ENCODE measurements at places on chromosomes 11 and 22.

DNA sequence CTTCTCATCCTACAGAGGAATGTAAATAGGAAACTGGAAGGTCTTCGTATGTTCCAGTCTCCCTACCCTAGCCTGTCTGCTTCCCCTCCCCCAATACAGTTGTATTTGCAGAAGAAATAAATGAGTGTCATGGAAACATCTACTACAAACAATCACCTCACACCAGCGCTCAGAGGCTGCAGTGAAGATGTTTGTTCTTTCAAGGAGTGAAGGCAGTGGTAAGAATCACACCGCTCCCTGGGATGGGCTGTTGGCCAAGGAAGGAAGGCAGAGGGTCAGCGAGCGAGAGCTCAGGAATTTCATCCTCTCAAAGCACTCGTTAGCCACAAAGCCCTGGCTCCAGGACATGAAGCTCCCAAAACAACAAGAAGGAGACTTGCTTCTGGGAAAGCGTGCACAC, 1.1 kb upstream of the IGSF9B start:
- DNase-seq = no peak

DNA sequence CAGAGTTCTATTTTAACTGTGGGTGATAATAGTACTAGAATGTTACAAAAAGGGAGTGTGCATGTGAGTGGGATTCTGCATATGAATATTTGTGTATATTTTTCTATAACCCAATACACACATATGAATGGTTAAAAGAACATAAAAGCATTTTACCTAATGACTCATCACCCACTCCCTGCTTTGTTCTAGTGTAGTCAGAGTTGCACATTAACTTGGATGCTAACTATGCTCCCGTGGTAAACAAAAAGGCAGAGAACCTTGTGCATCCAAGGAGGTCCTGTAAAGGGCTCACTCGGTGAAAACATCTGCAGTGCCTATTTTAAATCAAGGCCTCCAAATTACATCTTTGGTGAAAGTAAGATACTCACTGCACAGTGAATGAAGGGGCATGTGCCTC, 1289.4 kb downstream of the LRRC4C start:
- DNase-seq = no peak

GRCh38 chr11:1782031-1782590, 18.4 kb upstream of the CTSD start:
- no peak for DNase-seq

GRCh38 chr11:117187007-117187406, 8.5 kb downstream of the SIDT2 start:
- DNase-seq = no peak

- DNase-seq = no peak
Measured at GRCh38 chr22:41094041-41094593, 1.7 kb downstream of the EP300 start.

- DNase-seq = no peak
Measured at GRCh38 chr11:35488117-35488516, 37.3 kb downstream of the PAMR1 start.

DNA sequence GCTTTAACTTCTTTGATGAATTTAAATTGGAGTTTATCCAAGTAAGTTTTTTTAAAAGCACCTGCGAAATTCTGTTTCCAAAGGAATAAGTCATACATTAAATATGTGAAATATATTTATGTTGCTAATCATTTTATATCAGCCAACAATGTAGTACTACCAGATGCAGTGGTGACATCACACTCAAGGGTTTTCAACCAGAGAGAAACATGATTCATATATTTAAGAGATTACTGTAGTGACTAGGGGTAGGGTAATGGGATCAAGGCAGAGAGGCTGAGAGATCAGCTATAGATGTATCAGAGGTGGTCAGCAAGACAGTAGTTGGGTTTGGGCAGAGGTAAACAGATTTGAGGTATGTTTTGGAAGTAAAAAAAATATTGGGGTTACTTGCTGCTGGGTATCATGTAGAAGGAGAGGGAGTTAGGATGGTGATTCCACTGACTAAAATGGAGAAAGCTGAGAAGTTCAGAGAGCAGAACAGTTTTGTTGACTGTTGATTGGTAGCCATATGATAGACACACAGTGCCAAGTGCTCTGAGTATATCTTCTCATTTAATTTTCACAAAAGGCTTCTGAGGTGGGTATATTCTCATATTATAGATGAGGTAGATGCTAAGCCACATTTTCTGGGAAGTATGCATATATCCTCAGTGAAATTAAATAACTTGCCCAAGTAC, 39.4 kb downstream of the CEP57 start:
- DNase-seq = no peak

DNA sequence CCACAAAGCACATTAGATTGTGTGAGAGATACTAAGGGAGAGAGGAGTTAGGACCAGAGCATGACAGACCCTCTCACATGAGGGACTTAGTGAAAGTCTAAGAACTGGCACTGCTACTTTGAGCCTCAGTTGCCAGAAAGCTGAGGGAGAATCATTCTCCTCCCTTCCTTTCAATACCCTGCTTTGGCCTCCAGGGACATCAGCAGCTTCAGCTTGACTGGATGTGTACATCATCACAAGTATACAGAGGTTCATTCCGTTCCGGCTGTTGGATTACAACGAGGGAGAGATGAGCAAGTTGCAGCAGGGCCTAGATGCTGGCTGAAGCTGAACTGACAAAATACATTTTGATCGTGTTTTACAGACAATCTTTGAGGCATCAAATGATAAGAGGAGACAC, 15.7 kb upstream of the ANO5 start:
- DNase-seq = no peak

- peak; percentile 52 for DNase-seq
Measured at GRCh38 chr11:67352546-67353316, 615 bp downstream of the POLD4 start.

- DNase-seq = no peak
Measured at GRCh38 chr11:47268448-47269001, 1.4 kb upstream of the MADD start.

DNA sequence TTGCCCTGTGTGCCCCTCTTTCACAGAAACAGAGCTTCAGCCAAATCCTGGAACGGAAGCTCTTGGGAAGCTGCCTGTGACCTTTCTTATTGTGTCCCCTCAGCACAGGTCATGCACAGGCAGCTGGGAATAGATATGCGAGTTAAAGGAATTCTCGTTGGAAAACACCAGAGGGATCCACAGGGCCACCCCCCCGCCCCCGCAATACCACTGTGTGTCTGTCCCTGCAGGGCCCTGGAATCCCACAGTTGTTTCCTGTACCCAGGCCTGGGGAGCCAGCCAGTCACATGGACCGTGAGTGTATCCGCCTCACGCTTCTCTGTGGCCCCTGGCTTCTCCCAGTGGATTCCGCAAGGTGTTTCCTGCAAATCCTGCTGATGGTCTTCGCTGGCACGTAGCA, 29.0 kb downstream of the TIMP3 start:
- no peak for DNase-seq

- DNase-seq = no peak
Measured at GRCh38 chr11:65953471-65953870, 8.1 kb upstream of the SART1 start.

- no peak for DNase-seq
Measured at GRCh38 chr11:123770712-123771111, 16.4 kb upstream of the OR6X1 start.

GRCh38 chr11:62880231-62880802, 379 bp upstream of the SLC3A2 start:
- DNase-seq = peak; percentile 19

- DNase-seq = peak; percentile 51
Measured at GRCh38 chr11:95512682-95513081, 276.9 kb downstream of the FAM76B start.

GRCh38 chr11:1392561-1392960, 2.8 kb downstream of the BRSK2 start:
- no peak for DNase-seq

- peak; percentile 68 for DNase-seq
Measured at GRCh38 chr11:117908959-117909610, 20.1 kb downstream of the TMPRSS13 start.

GRCh38 chr11:65947133-65947532, 1.9 kb downstream of the TSGA10IP start:
- DNase-seq = no peak

DNA sequence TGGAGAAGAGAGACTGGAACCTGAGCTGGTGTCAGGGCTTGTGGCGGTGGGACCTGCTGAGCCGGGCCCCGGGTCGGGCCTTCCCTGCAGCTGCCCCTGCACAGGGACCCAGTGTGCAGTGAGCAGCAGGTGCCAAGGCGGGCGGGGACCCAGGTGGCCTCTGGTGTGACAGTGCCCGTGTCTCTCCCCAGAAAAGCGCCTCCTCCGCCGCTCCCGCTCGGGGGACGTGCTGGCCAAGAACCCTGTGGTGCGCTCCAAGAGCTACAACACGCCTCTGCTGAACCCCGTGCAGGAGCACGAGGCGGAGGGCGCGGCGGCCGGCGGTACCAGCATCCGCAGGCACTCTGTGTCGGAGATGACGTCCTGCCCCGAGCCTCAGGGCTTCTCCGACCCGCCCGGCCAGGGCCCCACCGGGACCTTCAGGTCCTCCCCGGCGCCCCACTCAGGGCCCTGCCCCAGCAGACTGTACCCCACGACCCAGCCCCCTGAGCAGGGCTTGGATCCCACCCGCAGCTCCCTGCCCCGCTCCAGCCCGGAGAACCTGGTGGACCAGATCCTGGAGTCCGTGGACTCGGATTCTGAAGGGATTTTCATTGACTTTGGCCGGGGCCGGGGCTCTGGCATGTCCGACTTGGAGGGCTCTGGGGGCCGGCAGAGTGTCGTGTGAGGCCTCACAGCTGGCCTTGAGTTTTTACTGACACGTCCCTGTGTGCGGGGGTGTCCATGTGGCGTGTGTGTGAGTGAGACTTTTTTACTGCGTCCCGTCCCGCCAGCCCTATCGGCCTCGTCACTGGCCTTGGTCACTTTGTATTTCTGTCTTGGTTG, 15.6 kb upstream of the ARHGAP8 start:
- no peak for DNase-seq

DNA sequence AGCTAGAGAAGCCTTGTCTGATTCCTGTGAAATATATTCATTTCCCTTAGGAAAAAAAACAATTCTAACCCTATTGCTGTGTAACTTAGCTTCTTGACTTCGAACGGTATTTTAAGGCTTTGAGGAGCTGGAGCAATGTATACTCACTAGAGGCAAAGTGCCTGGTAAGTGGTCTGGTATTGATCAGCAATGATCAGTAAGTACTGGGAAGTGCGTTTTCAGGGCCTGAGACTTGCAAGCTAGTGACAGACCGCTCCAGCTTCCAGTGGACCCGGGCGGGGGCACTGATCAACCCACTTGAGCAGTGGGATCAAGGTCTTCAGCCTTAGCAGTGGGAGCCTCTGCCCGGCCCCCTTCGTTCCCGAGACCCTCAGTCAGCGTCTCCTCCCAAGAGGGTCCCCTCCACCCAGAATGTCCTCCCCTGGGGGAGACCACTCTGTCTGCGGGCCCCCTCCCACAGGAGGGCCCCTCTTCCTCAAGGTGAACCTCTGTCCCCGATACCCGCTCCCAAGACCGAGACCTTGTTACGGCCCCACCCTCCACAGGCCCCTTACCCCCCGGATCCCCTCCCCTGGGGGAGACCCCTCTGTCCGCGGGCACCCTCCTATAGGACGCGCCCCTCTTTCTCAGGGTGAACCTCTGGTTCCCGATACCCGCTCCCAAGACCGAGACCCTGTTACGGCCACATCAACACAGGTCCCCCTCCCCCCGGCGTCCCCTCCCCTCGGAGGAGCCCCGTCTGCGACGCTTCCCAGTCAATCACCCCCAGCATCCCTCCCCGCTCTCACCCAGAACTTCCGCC, 452 bp upstream of the ATXN10 start:
- peak; percentile 23 for DNase-seq

DNA sequence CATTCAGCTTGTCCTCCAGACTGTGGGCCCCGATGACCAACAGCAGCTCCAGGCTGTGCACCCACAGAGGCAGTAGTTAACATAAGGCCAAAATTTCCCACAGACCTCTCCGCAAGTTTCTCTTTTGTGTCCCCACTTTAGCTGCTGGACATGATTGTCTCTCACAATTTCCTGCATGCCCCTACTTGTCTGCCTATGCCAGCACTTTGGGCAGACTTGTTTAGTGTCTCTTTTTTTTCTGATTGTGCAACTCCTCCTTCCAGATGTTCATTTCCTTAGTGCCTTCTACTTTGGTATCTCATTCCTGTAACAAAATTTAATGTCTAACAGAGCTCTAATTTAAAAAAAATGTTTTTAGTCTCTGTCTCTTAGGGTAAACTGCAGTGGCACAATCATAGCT, 23.8 kb upstream of the SCN3B start:
- DNase-seq = no peak

- DNase-seq = no peak
Measured at GRCh38 chr11:122663764-122664163, 8.2 kb downstream of the UBASH3B start.

DNA sequence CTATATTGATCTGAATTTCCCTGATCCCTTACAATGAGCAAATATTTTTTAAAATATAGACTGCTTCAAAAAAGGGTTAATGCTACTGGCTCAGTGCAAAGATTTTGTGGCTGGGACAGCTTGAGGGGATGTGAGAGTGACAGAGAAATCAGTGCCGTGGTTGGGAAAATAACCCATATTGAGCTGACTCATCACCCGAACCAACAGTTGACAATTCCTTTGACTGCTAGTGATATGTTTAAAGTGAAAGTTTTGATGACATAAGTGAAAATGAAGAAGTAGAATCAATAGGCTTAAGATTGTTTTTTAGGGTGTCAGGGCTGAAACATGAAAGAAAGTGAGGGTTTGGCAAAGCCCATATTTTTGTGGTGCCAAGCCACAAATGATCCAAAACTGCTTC, 257.1 kb upstream of the TENM4 start:
- DNase-seq = no peak

GRCh38 chr11:74341921-74342320, 30.5 kb upstream of the P4HA3 start:
- no peak for DNase-seq

- DNase-seq = no peak
Measured at GRCh38 chr11:27237643-27238042, 125.4 kb downstream of the CCDC34 start.

- no peak for DNase-seq
Measured at GRCh38 chr22:17943533-17944249, 80.7 kb downstream of the MICAL3 start.

DNA sequence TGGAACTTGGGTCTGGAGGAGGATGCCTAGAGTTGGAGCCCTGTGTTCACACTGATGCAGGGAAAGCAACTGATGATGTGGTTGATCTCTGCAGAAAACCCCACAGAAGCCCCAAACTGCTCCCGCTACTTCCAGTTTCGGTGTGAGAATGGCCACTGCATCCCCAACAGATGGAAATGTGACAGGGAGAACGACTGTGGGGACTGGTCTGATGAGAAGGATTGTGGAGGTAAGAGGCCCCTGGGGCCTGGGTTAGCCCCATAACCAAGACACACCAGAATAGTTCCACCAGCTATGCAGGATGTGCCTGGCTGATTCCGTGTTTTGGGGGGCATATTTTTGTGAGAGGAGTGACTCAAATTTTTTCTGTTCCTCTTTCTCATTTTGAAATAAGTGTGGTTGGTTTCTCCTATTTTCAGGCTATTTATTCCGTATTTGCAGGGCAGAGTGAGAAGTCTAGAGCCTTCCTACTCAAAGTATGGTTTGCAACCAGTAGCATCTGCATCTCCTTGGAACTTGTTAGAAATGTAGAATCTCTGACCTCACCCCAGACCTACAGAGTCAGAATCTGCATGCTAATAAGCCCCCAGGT, 137.3 kb upstream of the SORL1-AS1 start:
- DNase-seq = no peak

GRCh38 chr11:93737904-93738612, 3.2 kb downstream of the TAF1D start:
- no peak for DNase-seq

Data from BE2C (cell line).